ENCODE measurements at places on chromosomes 4 and X. TPM values are rescaled to one million over a fixed set of nuclear protein-coding genes. Genes with fewer than 3 reads are reported as not detected.

- DNase-seq, result no peak
Observed at GRCh38 chrX:68115371-68115770, 317.9 kb downstream of the OPHN1 start.

DNA sequence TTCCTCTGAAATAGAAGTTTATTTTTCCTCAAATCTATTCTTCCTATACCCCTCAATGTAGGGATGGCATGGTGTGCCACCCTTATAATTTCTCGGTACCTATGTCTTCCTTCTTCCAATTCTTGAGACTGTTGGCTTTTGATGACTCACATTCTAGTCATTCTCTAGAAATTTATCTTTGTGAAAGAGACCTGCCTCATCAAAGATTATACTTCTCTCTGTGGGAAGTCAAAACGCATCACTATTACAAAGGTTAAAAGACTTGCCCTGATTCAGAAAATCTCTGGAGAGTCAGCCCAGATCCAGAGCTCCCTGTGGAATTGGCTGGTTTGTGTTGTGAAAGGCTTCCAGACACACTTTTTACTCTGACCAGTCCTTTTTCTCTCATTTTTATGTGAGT, 65.9 kb upstream of the FSTL5 start:
- DNase-seq, result no peak

The INTU gene
- total RNA-seq, result 2.7 TPM

DNA sequence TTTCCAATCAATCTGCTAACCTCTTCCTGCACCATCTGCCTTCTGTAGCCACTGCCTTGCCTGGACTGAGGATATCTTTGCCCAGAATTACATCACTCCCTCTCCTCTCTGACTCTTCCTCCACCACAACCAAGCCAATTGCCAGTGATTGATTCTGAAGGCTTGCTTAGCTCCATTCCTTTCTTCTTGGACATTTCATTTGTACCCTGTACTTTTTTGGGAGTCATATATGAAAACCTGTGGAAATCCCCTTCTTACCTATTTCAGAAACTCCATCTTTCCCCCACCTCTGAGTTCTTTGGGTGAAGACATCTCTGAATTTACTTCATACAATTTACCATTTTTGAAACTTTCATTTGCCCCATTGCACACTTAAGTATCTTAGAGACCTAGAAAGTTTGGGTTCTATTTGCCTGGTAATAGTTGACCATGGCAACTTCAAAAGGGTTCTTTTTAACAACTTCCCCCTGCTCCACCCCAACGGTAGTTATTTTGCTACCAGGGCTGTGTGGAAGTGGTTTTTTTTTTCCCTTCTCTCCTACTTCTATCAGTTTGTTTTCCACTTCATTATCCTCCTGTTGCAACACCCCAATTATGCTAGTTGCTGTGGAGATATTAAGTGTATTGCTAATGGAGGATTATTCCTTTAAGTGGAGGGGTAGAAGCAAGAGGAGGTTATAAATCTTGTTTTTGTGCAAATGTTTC, 14.3 kb downstream of the SGMS2 start:
- DNase-seq, result peak; percentile 24

The CYSLTR1 gene
- total RNA-seq, result not detected

Measured in dermis blood vessel endothelial cell (primary cell).